Astrocyte of the cerebellum (primary cell): ENCODE measurements at places on chromosomes 1 and 21.

DNA sequence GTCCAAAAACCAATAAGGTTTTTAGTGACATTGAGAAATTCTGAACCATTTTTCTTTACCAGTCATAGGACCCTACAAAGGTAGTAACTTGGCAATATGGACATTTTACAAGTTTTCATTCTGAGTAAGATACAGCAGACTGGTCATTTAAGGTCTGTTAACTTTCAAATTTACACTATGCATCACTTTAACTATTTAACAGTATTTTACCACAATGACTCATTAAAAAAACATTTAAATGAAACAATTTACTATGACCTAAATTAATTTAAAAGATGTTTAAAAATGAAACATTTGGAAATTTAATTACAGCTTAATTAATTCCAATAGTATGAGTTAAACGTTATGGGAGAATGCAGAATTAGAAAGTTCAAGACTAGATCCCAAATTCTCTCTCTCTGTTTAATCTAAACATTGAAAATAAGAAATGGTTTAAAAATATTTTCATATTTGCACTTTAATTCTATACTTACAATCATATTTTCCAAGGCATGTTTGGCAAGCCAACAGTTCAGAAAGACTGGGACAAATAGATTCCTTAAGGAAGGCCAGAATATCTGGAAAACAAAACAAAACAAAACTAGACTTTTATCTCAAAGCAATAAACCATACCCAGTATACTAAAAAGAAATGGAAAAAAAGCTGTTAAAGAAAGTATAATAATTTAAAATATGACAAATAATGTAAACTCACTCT, 140.9 kb downstream of the KCNT2 start:
- no peak for DNase-seq

DNA sequence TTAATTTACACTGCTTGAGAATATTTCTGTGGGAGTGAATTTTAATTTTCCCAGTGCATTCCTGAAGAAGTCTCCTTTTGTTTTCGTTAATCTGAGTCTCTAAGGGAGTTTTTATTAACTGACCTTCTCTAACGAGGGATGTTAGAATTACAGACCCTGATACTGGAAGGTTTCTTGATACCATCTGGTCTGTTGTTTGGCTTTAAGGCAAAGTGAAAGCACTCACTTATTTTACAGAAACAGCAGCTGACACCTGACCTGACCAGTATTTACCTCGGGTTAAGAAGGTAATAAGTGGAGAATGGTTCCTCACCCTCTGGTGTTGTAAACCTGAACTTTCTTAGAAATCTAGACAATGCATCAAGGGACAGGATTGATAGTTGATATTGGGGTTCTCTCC, 12.4 kb downstream of the CDC14A start:
- no peak for DNase-seq

GRCh38 chr1:156931974-156932710, 11.7 kb downstream of the LRRC71 start:
- no peak for DNase-seq

GRCh38 chr1:186152620-186153239, 222.3 kb downstream of the TPR start:
- DNase-seq: peak; percentile 43

- peak; percentile 79 for DNase-seq
Measured at GRCh38 chr1:93629101-93630059, 52.3 kb downstream of the BCAR3 start.

DNA sequence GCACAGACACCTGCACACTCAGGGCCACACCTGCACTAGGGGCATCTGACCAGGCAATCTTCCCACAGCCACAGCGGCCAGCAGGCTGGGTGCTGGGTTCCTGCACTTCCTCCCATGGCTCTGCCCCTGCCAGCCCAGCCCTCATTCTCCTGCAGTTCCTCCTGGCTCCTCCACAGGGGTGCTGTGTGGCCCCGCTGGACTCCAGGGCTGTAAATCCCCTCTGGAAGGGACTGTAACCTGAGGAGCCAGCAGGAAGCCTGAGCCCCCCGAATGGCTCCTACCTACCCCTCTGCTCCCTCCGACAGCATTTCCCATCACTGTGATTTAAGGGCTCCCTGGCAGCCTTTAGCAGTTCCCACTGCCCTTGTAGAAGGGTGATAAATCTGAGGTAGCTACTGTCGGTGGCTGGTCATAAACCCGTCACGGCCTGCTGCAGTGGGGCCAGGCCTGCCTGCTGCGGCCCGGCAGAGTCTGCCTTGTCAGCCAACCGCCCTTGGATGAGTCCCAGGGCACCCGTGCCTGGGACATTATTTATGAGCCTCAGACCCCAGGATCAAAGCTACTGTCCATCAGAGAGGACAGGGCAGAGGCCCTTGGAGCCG, 8.8 kb downstream of the UBL4B start:
- DNase-seq: no peak

GRCh38 chr1:231091831-231092301, 51.8 kb upstream of the FAM89A start:
- no peak for DNase-seq

GRCh38 chr1:151058692-151059091, 730 bp downstream of the CDC42SE1 start:
- DNase-seq: no peak

- no peak for DNase-seq
Measured at GRCh38 chr21:41432562-41433460, 6.8 kb downstream of the MX1 start.

DNA sequence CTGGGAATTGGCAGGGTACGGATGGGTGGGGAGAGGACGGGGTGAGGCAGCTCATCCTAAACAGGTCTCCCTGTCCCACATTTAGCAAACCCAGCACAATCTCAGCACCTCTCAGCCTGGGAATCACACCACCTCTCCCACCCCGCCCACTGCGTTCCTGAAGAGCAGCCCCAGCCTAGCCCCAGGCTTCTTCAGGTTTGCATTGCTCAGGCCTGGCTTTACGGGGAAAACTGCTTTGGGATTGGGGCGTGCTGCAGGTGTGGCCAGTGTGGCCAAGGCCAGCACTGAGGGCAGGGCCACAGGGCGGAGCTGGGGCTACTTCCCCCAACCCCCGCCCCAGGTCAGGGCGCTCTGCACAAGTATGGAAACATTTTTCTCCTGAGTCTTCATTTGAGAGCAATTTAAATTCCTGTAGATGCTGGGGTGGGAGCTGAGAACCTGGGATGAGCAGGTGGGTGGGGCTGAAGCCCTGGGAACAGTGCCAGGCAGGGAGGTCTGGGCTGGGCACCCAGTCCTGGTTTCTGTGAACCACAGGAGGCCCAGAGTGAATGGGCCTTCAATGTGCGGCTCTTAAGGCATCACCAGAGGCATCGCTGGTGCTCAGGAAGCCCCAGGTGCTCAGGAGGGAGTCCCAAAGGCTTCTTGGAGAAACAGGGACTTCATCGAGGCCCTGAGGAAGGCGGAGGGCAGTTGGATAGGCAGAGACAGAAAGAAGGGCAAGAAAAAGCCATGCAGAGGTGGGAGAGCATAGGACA, 24.1 kb downstream of the TNNT2 start:
- DNase-seq: no peak

DNA sequence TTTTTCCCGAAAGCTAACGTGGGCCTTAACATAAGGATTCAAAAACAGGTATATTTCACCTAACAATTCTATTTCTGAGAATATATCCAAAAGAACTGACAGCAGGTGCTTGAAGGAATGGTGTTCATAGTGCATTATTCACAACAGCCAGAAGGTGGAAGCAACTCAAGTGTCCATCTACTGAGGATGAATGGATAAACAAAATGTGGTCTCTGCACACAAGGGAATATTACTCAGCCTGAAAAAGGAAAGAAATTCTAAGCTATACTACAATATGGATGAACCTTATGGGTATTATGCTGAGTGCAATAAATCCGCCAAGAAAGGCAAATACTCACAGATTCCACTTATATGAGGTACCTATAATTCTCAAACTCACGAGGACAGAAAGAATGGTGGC, 6.1 kb upstream of the RIPPLY3 start:
- no peak for DNase-seq
